ENCODE measurements at places on chromosomes 1 and 21.

- DNase-seq, result no peak
Observed at GRCh38 chr1:109654519-109654918, 1.4 kb upstream of the GSTM4 start.

- no peak for DNase-seq
Observed at GRCh38 chr1:166365081-166365480, 198.3 kb upstream of the FAM78B start.

GRCh38 chr21:14673649-14674048, 127.5 kb upstream of the SAMSN1 start:
- DNase-seq, result no peak

DNA sequence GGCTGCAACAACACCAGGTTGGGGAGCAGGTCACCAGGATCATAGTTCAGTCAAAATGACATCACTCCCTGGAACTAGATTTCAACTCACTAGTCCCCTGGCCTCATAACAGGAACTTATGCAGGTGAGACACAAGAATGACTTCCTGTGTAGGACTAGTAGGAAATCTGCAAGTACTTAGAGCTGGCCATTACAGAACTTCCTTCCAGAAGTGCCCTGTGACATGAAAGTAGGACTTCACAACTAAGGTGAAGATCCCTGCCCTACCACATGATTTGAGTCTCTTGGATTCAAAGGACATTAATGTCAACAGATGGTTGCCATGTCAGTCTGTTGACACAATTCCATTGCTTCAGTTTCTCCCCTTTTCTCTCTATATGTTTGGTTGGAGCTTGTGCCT, 223.1 kb downstream of the RPS6KC1 start:
- no peak for DNase-seq

DNA sequence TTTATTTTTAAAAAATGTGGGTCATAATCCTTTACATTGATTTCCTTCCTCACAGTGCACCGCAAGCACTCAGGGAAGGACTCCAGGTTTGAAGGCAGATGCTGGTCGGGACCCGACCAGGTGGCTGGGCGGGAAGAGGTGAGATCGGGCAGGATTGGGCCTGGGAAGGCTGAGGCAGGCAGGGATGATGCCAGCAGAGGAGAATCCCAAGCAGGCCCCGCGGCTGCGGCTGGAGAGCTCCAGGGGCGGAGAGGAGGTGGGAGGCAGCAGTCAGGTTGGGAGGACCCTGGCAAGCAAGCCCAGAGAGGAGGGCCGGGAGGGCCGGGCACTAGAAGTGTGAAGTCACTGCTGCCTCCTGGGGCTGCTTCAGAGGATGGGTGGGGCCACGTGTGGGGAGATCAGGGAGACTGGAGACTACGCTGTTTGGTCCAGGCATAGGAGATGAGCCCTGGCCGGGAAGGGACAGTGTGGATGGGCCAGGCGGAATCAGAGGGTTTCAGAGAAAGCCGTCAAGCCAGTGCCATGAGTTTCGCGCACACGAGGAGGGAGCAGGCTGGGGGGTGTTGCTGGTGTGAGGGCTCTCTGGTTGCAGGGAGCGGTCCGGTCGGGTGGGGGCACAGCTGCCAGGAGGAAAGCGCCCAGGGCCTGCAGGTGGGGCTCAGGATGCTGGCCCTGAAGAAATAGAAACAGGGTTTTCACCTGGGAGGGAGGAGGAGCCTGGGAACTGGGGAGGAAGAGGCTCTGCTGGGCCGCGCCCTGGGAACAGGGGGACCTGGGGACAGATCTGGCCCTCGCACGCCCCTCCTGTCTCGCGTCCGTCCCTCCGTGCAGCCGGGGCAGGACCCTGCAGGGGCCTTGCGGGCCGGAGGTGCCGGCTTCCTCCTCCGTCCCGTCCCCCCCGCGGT, 888 bp upstream of the COL18A1 start:
- no peak for DNase-seq

- no peak for DNase-seq
Observed at GRCh38 chr1:151907363-151908139, 1.8 kb downstream of the THEM4 start.

GRCh38 chr1:66239834-66240233, 294.1 kb upstream of the SGIP1 start:
- no peak for DNase-seq
